C1 segment of cervical spinal cord (tissue), 14 donors: ENCODE measurements at places on chromosomes 2 and 18.

DNA sequence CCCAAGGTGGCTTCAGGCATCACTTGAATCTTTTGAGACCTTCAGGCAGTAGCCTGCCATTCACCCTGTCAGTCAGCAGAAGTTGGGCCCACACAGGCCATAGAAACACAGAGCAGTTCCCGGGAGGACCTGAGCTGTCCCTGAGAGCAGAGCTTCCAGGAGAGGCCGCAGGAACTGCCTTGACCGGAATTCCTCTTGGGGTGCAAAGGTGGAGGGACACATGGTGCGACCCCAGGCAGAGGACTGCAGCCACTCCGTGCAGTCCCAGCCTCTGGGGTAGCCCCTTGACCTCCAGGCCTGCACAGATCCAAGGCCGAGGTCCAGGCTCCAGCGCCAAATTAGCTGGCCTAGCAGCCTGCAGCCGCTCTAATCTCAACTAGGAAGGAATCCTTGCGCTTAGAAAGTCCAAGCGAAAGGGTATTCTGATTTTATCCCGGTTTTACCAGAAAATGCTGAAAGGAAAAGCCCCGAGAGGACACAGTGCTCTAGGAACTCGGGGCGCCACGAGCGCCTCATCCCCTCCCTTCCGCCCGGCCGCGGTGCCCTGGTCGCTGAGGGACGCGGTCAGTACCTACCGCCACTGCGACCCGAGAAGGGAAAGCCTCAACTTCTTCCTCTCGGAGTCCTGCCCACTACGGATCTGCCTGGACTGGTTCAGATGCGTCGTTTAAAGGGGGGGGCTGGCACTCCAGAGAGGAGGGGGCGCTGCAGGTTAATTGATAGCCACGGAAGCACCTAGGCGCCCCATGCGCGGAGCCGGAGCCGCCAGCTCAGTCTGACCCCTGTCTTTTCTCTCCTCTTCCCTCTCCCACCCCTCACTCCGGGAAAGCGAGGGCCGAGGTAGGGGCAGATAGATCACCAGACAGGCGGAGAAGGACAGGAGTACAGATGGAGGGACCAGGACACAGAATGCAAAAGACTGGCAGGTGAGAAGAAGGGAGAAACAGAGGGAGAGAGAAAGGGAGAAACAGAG, 5.4 kb downstream of the SIX2 start:
- no peak for DNase-seq

DNA sequence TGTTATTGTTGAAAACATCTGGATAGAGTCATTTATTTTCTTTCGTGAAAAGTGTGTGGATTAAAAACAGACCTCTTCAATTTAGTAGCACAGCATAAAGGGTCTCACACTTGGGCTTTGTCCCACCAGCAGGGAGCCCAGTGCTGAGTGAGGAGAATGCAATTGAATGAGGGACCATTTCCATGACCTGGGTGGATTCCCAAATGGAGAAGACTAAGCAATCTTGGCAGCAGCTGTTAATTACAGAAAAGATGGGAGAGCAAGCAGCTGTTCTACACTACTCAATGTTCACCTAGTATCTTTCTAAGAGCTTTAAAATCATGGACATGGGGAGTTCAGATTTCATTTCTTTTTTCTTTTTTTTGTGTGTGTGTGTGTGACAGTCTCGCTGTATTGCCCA, 121.8 kb upstream of the FN1 start:
- DNase-seq, result no peak

GRCh38 chr2:232365621-232366321, 12.8 kb upstream of the ALPP start:
- DNase-seq, result no peak

GRCh38 chr2:3661149-3661660, 3.2 kb downstream of the ALLC start:
- DNase-seq, result no peak

GRCh38 chr2:240230291-240230931, 90.0 kb upstream of the OTOS start:
- DNase-seq, result no peak

- DNase-seq, result no peak
Measured at GRCh38 chr2:56871644-56872043, 687.9 kb downstream of the CCDC85A start.

DNA sequence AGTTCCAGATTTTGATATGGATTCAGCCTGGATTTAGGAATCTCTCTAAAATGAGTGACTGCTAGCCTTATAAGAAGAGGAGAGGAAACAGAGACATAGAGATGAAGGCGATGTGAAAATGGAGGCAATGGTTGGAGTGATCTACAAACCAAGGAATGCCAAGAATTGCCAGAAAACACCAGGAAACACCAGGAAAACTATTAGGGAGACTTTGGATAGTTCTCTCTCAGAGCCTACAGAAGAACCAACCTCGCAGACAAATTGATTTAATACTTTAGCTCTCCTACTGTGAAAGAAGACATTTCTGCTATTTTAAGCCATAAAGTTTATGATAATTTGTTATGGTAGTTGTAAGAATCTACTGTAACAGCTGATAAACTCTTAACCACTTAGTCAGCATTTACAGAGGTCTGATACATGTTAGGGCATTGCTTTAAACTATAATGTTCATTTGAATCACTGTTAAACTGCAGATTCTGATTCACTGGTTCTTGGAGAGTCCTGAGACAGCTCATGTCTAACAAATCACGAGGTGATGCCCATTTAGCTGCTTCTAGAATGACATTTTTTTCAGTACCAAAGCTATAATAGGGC, 1702.6 kb upstream of the LRRTM1 start:
- no peak for DNase-seq

DNA sequence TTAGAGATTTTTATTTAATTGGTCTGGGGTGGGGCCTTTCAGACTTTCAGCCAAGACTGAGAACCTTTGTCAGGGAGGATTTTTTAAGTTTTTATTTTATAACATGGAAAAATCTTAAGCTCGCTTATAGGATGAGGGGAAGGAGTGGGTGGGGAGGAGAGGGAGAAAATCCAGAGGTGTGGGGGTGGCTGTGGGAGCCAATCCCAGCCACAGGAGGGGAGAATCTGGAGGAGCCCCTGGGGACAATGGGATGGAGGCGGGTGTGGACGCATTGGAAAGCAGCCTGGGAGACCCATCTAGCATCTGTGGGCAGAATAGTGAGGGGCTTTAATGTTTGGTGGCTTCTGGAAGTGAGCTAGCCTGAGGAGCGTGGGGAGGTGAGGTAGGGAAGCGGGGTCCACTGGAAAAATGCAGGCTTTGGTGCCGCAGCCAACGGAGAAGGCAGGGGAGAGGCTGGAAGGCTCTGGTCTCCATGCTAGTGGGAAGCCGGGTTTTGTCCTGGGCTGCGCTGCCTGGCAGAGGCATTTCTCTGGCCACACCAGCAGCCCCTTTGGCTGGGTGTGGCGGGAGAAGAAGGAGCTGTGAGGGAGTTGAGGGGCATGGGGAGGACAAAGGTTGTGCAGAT, 11.5 kb upstream of the INPP5D start:
- DNase-seq, result no peak

- DNase-seq, result no peak
Measured at GRCh38 chr18:47248604-47249313, 2.7 kb downstream of the SKOR2 start.

GRCh38 chr2:233165895-233166661, 85.4 kb upstream of the ATG16L1 start:
- no peak for DNase-seq

- DNase-seq, result no peak
Measured at GRCh38 chr2:183487326-183487725, 363.1 kb downstream of the NUP35 start.

- DNase-seq, result peak; percentile 7
Measured at GRCh38 chr18:11981543-11982366, 448 bp downstream of the IMPA2 start.

- no peak for DNase-seq
Measured at GRCh38 chr18:55115606-55116005, 156.3 kb upstream of the CCDC68 start.

GRCh38 chr2:65025453-65026123, 30.6 kb upstream of the CEP68 start:
- DNase-seq, result no peak

DNA sequence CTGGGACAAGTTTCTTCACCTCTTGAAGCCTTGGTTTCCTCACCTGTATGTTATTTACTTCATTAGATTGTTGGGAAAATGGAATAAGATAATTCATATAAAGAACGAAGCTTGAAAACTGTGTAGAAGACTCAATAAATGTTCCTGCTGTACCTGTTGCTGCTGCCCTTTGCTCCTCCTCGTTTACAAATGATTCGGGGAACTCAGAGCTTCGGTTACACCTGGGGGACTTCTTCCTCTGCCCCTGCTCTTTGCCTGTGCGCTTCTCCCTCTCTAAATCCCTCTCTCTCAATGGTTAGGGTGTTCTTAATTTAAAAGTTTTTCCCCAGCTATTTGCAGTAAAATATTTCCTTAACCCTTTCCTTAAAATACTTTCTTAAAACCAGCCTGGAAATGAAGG, 3.3 kb upstream of the RMDN2 start:
- DNase-seq, result no peak

- no peak for DNase-seq
Measured at GRCh38 chr2:186726938-186727337, 33.1 kb downstream of the FAM171B start.

DNA sequence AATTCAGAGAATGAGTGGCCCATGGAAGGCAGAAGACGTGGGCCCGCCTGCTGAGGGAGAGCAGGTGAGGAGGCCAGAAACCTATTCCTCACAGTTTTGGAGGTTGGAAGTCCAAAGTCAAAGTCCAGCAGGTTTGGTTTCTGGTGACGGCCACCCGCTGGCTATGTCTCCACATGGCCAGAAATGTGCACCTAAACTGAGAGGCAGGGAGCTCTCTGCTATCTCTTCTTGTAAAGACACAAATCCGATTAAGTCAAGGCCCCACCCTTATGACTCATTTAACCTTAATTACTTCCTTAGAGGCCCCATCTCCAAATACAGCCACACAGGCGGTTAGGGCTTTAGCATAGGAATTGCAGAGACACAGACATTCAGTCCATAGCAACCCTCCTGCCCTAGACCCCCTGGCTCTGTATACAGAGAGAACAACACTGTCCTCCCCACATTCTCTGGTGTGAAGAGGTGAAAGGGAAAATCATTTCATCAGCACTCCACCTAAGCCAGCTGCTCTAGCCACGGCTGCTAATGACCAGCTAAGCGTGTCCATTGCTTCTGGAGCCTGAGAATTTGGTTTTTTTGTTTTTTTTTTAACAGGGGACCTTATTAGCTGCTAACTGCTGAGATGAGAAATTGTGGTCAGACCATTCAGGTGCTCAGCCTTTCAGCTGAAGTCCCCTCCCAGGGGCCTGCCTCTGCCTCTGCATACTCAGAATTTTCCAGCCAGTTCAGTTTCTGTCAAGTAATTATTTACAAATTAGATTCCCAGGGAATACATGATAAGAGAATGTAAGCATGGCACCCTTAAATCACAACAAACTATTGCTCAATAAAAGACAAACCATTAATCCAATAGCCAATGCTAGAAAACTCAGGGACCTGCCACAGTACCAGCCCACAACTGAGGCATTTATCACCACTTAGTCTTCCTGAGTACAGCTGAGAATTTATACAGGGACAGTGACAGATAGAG, 368.7 kb upstream of the ID2 start:
- DNase-seq, result no peak

DNA sequence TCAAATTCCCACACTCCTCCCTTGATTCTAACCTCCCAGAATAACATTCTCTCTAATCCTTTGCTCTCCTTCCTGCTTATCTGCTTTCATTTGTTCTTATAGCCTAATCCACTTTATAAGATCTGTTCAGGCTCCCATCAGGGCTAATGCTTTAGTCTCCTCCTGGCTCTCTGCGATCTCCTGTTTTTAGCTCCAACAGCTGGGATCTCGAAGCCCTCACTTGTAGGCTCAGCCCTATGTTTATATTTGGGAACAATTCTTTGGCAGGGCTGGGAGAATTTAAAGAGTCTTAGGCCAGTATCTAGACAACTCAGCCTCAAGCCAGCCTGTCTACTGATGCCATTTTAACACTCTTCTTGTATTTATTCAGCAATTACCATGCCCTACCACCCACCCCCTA, 27.2 kb upstream of the RAPH1 start:
- DNase-seq, result no peak
